ENCODE measurements at places on chromosomes 1 and 21.

DNA sequence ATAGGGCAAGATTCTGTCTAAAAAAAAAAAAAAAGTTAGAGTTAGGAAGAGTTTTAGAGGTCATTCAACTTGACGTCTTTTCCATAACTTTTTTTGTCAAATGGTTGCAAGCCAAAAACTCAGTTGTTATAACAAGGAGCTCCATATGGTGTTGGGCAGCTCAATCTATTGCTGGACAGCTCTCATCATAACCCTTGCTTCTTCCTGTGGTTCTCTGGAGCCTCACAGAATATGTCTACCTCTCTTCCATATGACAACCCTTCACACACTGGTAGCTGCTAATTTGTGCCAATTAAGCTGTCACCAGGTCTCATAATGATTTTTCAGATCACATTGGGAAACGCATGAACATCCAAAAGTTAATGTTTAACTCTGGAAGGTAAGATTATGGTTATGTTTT, 57.8 kb upstream of the SLC16A1 start:
- DNase-seq, result no peak

GRCh38 chr1:15342408-15342967, 67.2 kb upstream of the EFHD2 start:
- no peak for DNase-seq

DNA sequence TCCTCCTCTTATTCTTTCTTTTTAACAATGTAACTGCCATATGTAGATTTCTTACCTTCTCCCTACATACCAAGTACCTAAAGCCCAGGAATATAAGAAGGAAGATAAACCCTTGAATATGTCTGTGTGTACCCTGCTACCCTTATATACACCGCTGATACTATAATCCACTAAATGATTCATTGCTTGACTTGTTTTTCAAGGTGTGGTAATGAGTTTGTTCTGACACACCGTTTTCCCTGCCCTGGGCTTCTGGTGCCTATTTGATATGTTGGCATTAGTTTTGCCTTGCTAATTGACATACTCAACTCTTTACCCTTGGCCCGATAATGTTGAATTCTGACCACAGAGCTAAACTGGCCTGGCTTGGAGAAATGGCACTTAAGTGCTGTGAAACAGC, 64.3 kb downstream of the IL23R start:
- no peak for DNase-seq

- no peak for DNase-seq
Observed at GRCh38 chr21:37711286-37711829, 204.9 kb downstream of the KCNJ6 start.

DNA sequence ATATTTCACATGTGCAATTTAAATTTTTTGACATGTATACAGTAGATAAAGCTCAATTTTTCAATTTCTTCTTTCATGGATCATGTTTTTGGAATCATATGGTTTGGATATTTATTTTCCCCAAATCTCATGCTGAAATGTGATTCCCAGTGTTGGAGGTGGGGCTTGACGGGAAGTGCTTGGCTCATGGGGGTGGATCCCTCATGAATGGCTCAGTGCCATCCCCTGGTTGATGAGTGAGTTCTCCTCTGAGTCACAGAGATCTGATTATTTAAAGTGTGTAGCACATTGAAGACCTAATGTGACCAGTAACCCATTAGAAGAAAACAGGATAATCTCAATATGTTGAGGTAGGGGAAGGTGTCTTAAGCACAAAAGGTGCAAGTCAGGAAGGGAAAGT, 9.1 kb upstream of the IFI16 start:
- DNase-seq, result no peak

DNA sequence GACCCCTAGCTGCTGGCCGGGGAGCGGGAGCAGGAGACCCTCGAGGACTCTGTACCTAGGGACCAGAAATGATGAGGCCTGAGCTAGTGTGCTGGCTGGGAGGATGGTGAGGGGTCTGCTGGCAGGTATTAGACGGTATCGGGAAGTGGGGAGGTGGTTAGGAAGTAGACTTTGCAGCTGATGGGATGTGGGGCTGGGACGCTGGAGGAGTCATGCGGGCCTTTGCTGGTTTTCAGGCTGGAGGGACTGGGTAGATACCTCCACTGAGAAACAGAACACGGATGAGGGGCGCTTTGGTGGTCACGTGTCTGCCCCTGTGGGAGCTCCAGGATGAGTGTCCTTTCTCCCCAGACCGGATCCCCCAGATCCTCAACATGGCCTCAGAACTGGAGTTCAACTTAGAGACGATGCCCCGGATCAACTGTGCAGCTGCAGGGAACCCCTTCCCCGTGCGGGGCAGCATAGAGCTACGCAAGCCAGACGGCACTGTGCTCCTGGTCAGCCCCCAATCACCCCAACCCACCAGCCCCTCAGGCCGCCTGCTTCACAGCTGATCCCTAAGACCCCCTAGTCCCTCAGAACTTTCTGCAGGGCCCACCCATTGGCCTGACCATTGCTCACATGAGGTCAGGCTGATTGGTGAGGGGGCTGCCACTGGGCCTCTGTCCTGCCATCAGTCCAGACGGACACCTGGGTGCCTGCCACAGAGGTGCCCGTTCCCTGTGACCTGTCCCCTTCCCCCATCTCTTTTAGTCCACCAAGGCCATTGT, 8.0 kb downstream of the TIE1 start:
- no peak for DNase-seq

DNA sequence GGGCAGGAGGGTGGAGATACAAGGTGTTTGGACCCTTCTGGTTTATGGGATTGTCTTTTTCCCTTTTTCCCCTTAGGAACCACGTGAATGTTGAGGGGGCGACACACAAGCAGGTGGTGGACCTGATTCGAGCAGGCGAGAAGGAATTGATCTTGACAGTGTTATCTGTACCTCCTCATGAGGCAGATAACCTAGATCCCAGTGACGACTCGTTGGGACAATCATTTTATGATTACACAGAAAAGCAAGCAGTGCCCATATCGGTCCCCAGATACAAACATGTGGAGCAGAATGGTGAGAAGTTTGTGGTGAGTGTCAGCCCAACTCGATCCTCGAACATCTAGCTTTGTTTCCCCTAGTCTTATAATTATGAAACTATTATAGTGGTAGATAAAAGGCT, 27.0 kb downstream of the SNX27 start:
- no peak for DNase-seq

DNA sequence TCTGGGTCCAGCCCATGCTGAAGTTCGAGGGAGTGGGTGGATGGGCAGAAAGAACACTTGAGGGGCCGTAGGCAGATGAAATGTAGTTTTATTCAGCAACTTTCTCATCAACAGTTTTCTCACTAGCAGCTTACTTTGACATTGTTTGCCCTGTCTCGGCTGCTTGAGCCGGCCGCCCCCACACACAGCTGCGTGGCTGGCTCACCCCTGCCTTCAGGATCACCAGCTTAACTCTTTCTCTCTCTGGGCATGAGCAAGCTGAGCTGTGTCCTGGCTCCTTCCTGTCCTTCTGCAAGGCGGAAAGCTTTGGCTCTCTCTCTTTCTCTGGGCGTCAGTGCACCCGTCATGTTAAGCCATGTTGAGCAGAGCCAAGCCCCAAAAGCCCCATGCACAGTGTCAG, 104.4 kb upstream of the GNG12 start:
- no peak for DNase-seq

GRCh38 chr1:77230051-77230450, 10.8 kb upstream of the PIGK start:
- no peak for DNase-seq

DNA sequence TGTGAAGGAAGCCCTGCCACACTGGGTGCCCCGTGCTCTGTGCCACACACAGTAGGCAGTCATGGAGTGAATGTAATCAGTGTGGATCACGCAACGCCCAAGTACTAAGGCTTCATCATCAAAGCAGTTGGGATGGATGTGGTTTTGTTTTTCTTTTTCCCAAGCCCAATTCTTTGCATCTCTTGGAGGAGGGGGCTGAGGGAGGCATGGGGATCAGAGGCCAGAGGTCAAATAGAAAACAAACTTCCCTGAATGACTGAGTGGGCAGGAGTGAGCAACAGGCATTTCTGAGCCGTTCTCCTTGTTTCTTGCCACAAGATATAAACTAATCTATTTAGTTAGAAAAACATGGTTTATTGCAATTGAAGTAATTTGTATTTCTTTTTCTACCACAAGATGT, 85.3 kb downstream of the TRABD2B start:
- DNase-seq, result no peak

GRCh38 chr1:44676484-44677200, 2.1 kb downstream of the ARMH1 start:
- DNase-seq, result no peak

DNA sequence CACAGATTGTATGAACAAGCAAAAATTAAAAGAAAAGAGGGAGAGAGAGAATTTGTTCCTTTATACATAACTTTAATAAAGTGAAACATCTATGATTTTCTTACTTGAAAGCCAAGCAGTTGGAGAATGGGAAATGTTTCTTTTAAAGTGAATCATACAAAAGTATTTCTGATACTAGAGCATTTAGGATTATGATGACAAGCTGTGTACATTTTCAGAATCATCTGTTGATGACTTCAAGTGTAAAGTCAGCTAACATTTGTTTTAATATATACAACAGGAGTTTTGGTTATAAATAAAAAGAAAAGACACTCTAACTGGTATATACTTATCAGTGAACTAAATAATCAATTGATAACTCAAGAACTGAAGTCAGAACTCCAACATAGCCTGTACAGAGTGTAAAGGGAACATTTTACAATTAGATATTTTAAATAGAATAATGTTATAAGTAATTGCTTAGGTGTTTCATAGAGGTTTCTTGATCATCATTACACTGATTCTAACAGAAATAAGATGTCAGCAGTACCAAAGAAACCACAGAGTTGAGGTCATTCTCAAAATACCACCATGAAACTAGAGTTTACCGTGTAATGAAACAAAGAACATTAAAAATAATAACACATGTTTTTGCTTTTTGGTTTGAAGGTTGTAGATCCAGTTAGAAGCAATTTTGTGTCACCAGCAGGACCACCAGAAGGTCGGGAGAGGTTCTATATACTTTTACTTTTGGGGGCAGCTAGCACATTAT, 103.4 kb downstream of the COL24A1 start:
- DNase-seq, result no peak

- no peak for DNase-seq
Observed at GRCh38 chr1:226481133-226481532, 67.4 kb upstream of the STUM start.

DNA sequence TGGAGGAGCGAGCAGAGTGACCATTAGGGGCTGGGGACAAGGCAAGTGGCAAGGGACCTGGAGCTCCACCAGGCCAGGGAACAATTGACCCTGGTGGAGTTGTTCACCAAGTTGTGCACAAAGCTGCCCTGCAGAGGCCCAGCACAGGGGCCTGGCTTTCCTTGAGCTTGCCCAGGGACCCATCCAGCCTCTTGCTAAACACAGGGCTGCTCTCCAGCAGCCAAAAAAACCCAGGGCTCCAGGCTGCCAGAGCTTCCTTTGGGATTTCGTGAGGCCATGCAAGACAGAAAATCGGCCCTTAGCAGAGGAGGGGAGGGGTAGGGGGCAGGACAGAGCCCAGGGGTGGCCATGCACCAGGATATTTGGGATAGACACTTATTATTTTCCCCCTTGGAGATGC, 32.6 kb downstream of the LRP8 start:
- DNase-seq, result no peak

GRCh38 chr1:98669355-98670296, 8.1 kb downstream of the SNX7 start:
- DNase-seq, result no peak

- DNase-seq, result no peak
Observed at GRCh38 chr1:85356130-85356529, 79.7 kb upstream of the BCL10 start.

DNA sequence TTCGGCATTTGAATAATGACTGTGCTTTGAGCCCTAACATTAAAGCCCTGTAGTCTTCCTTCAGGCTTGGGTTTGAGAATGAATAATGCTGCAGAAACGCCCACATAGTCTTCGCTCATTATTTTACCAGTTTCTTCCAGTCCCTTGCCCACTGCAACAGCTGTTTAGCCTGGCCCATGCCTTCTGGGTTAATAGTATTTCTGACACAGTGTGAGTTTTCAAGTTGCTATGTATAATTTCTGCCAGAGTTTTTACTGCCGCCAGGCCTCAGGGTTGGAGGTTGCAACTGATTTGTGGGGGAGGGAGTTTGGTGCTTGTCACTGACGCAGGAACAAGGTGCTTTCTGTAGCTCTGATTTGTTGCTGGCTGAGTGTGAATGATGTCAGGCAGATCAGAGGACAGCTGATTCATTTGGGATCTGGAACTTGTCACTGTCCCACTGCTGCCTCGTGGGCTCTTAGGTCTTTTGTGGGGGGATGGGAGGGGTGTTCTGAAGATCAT, 109.8 kb downstream of the MAST2 start:
- DNase-seq, result no peak

GRCh38 chr1:60281360-60281932, 207.9 kb upstream of the C1orf87 start:
- DNase-seq, result no peak

- DNase-seq, result no peak
Observed at GRCh38 chr1:228016181-228016510, 9.3 kb downstream of the WNT3A start.

- DNase-seq, result no peak
Observed at GRCh38 chr1:89710498-89711139, 77.7 kb downstream of the LRRC8C start.

DNA sequence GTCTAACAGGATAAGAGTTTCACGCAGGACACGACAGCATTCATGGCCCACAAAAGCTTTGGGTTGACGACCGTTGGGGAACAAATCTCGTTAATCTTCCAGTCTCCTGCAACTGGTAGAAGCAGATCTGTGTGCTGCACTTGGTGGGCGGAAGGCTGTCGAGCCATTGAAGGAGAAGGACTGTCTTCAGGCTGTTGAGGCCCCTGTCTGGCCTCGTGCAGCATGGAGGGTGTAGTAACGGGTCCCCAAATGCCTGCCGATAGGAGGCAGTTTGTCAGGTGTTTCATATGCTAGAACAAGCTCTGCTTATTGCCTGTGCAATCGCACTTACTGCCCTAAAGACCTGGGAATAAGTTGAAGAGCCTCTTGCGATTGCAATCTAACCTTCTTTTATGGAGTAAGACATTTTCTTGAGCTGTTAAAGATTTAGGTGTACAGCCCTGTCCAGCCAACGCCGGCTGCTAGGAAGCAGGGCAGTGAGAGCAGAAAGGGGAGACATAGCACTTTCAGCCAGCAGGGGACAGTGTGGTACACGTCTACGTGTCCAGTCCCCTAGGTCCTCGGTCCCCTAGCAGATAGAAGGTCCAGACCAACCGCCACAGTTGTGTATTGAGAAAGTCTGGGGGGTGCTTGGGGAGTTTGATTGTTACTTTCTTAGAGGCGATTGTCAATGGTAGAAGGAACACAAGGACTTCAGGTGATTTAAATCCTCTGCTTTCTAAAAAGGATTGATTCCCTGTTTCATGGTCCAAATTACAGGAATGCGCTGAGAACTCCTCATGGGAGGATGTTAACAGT, 102.3 kb upstream of the TMPRSS2 start:
- DNase-seq, result no peak
